ENCODE measurements at places on chromosomes 6 and 20.

GRCh38 chr6:103002282-103002681 lies 1608.8 kb downstream of the GRIK2 start:
- DNase-seq = no peak

- DNase-seq = no peak
These were observed 10.5 kb downstream of the ZC3H12D start for GRCh38 chr6:149474108-149474935.

DNA sequence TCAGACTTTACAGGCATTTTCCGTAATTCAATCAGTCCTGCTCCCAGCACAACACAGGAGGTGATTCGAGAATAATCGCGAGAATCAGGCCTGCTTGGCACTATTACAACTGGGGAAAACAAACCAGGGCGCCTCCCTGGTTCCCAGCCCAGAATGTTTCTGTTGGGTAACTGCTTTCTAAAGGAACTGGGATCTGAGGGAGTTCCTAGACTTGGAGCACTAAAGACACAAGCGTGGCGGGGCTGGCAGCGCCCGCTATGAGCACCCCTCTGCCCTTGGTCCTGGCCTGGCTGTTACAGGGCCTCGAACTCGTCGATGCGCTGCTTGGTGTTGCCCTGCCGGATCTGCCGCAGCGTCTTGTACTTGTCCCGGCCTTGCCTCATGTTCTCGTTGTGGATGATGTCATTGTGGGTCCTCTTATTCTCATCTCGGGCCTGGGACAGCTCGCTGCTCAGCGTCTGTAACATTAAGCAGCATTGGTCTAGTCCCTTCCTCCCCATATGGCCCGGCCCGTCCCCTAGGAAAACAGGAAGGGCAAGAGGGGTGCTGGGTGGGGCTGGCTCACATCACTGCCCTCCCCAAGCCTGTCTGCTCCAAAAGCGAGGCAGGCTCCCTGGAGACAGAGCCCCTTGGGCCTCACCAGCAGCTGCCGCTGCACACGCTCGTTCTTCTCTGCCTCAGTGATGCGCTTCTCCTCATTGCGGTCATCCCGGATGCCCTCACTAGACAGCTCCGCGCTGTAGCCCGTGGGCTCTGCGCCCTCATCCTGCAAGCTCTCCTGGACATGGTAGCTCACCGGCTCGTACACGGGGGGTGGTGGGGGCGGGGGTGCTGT lies 52.3 kb downstream of the EZR start:
- no peak for DNase-seq

DNA sequence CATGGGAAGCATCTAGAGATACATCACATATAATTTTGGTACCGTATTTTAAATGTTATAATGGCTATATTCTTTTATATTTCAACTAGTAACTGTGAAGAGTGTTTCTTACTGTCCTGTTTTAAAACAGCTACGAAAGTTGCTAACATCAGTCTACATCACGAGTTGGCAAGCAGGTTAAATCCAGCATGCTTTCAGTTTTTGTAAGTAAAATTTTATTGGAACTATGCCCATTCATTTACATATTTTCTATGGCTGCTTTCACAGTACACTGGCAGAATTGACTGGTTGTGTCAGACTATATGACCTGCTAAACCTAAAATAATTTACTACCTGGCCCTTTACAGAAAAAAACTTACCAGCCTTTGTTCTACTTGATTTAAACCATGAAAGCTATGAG lies 478.1 kb downstream of the PHF3 start:
- no peak for DNase-seq

DNA sequence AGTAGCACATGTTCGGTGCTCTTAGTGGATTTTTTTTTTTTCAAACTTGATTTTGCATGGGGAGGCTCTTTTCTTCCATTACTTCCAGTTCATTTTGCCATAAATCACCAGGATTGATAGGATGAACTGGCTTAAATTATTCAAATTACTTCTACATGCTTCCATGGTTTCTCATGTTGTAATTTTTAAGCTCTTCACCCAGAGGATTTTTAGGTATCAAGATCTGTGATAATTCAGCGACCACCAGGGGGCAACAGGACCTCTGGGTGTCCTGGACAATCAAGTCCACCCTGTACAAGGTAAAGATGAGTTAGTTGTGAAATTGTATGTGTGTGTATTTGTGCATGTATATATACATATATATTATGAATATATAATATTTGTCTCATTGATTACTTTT lies 4.2 kb upstream of the EPHA7 start:
- DNase-seq = peak; percentile 22

- no peak for DNase-seq
These were observed 61.0 kb downstream of the EDN3 start for GRCh38 chr20:59361411-59361810.

DNA sequence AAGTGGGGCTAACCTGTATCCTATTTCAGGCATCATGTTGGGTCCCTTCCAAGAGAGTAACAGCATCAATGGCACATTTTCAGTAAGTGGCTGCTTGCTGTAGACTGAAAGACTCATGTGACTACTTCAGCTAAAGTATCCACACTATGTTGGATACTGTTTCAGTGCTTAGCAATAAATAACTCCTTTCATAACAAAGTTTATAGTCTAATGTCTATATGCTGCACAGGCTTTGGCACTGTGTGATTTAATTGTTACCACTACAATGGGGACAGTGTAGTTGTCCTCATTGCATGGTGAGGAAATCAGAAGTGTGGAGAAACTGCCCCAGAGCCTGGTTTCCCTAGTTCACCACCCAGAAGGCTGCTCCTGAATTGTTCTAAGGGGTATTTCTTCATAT lies 318.0 kb upstream of the PTCHD4 start:
- peak; percentile 2 for DNase-seq

DNA sequence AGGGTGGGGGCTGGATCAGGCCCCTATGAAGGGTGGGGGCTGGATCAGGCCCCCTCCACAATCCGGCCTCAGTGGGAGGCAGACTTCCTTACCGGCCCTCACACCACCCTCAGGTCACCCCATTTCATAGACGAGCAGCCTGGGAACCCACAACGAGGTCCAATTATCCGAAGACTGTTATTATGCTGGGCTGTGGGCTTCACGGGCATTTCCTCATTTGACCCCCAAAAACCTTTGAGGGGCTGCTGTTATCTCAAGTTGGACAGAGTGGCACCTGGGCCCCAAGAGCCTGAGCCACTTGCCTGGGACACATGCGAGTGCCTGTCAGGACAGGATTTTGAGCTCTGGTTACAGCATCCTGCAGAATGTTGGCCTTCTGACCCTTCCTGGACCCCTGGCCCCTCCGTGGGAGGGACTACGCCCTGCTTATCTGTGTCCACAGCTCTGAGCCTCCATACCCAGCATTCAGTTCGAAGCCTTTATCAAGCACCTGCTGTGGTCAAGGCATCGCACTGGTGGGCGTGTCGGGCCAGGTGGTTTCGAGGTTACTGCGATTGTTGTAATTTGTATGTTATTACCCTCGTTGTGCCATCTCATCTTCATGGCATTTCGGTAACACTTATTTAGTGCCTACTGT lies 34.5 kb upstream of the PCMTD2 start:
- DNase-seq = no peak

- DNase-seq = no peak
These were observed 126.9 kb downstream of the OR2B2 start for GRCh38 chr6:27785294-27785693.

DNA sequence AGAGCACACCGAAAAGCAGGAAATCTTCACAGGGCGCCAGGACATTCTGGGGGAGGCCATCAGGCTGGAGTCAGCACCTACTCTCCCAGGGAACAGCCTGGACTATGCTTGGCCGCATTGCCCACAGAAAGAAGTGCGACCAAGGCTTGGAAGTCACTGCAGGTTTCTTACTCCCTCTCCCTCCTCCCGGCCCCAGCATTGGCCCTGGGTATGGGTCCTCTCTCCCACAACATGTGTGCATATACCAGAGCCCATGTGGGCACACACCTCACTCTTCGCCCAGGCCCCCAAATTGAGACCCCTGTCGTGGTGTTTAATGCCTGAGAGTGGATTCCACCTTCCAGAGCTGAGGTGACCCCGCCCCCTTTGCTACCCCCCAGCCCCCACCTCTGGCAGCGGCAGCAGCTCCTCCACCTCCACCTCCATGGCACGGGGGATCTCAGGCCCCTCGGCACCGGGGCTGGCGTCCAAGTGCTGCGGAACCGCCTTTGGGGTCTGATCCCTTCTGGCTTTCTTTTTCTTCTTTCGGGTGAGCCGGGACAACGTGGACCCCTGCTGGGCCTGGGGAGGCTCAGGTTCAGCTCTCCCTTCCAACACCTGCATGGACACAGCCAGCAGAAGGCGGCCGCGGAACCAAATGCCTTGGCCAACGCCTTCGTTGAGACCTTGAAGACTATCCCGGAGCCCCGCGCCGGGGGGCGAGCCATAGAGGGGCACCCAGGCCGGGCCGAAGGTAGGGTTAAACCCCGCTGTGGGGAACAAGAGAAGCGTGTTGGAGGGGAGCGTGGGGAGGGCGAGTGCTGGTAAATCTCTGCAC lies 15.2 kb upstream of the SPAG4 start:
- DNase-seq = no peak

- DNase-seq = peak; percentile 88
These were observed 590 bp downstream of the HIVEP2 start for GRCh38 chr6:142944124-142945048.

DNA sequence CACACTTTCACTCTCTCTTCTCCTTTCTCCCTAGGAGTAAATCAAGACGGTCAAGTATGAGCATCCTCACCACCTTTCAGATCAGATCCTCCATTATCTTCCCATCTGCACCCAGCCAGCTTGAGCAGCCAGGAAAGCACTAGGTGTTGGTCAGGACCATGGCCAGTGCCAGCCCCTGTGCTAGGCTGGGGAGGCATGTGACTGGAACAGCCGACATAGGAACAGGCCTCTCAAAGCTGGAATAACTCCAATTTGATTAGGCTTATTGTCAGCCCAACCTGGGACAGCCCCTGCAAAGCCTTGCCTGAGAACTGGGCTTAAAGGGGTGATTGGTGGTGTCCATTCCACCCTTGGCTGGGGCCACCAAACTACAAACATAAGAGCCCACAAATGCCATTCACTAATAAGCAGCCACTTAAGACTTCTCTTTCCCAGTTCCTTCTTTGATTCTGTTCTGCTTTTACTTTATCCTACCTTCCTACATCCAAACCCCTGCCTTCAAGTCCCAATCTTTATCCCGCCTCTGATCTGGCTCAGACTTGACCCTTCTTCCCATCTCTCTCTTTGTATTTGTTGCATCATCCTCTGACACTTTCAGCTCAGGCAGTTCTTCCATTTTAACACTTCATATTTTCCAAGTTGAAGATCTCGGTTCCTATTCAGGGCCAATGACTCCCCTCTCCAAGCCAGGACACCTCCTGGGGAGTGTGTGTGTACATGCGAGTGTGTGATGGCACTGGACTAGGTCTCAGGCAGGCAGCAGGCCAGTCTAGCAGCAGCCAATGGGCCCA lies 4.5 kb upstream of the TREM2 start:
- no peak for DNase-seq

DNA sequence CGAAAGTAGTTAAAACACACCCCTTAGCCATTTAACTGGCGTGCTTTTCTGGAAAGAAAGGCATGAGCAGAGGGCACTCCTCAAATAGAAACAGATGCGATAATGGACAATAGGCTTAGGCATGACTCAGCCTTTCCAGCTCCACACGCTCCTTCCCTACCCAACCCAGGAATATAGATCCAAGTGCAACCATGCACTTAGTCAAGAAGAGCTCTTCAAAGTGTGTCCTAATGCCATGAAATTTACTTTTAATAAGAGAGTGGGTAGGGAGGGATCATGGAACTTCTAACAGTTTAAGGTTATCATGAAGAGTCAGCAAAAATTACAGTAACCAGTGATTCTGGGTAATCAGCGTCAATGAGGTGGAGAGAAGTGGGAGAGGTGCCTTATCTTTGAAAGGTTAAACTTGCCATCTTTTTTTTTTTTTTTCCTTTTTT lies 2.4 kb upstream of the EFHC1 start:
- peak; percentile 81 for DNase-seq

- no peak for DNase-seq
These were observed 33.8 kb upstream of the TMEM244 start for GRCh38 chr6:129894921-129895320.

DNA sequence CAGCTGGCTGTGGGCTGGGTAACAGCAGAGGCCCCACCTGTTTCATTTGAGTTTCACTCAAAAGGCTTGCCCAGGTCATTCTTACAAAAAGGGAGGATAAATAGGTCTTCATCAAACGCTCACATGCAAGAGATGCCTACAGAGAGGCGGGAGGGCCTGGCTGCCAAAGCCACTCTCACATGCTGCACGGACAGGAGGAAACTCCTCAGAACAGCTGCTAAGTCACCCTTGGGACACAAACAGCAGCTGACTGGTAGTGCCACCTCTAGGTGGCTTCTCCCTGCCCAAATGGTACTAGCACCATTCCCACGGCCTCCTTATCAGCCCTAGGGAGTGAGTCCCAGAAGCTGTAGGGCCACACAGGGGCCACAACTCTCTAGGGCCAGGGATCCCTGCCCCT lies 23.8 kb downstream of the SLC22A23 start:
- DNase-seq = no peak

DNA sequence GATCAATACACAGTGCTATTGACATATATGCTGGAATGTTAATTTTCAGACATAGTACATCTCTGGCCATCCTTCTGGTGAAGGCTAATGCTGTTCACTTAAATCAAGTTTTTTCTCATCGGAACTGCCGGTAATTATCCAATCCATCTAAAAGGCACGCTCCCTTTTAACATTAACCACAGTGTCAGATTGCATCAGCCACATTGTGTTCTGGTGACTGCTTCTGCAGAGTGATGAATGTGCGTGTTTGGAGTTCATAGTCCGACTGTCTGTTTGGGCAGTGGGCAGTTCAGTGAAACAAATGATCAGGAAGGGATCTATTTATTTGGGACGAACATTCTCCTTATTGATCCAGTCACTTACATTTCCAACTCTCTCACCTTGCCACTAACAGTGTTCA lies 49.5 kb downstream of the SOBP start:
- peak; percentile 24 for DNase-seq

GRCh38 chr6:18447552-18447951 lies 60.4 kb downstream of the RNF144B start:
- DNase-seq = no peak

- DNase-seq = no peak
These were observed 128.3 kb downstream of the TSHZ2 start for GRCh38 chr20:53100476-53100911.

DNA sequence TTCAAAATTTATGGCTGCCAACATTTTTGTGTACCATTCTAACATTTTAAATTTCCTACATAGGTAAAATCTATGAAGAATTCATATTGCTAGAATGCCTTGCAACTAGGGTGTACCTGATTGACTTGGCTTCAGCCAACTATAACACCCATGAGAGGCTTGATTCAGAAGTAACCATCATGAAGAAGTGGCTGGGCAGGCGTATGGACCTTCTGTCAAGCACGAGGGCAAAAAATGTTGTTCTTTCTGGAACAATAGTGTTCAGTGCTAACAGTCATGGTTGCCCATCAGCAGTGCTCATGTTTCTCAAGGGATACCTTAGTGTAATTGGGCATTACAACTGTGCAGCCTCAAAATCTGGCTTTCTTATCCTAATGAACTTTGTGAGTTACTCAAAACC lies 42.9 kb downstream of the ID4 start:
- DNase-seq = no peak

GRCh38 chr6:123168892-123169773 lies 173.1 kb downstream of the CLVS2 start:
- no peak for DNase-seq
